ENCODE measurements at places on chromosomes 3 and 15.
A peak's percentile ranks its signal among the peaks of the same experiment; 100 is the strongest.

DNA sequence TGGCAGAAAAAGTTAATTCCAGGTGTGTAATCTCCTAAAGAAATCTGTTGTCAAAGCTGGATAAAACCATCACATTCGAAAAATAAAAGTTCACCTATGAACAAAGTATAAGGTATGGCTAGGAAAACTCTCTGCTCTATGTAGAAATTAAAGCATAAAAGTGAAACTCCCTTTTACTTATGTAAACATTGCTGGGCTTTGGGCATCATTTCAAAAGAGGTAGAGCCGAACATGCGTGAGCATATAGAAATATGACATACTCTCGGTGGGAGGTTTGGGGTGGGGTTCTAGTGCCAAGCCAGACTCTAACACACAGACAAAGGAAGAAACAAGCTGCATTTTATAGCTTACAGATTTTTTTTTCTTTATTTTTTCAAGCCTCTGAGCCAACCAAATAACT, 306.8 kb upstream of the ATP11B start:
- H3K36me3 ChIP-seq = peaks cover 2% of the 10 kb centered on the region
- H3K4me3 ChIP-seq = no peak overlapping the region
- no peaks in the 10 kb centered on the region for H3K27me3 ChIP-seq
- DNase-seq = no peak
- no peaks in the 10 kb centered on the region for H3K4me1 ChIP-seq
- H3K27ac ChIP-seq = no peak overlapping the region

DNA sequence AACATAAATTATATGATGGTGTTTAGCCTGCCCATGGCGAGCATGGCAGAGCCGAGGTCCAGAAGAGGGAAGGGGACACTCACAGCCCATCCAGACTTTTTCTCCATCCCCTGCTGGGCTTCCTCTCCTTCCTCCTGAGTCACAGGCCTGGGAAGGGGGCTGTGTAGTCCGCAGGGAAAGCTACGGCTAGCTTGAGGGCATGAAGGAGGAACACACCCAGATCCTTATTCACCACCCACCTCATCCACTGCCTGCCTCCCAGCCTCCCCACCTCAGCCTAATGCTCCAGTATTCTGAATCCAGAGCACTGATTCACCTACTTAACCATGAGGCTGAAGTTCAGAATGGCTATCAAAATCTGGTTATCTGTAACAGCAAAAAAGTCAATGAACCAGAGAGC, 97.8 kb downstream of the OXNAD1 start:
- peaks cover 43% of the 10 kb centered on the region for H3K4me1 ChIP-seq
- H3K4me3 ChIP-seq = no peak overlapping the region

- no peaks in the 10 kb centered on the region for H3K36me3 ChIP-seq
- no peak for DNase-seq
- no peaks in the 10 kb centered on the region for H3K4me1 ChIP-seq
- H3K27me3 ChIP-seq = no peaks in the 10 kb centered on the region
Observed at GRCh38 chr3:114144909-114145688, 33.8 kb downstream of the DRD3 start.

- DNase-seq = no peak
- H3K4me1 ChIP-seq = no peaks in the 10 kb centered on the region
- H3K27ac ChIP-seq = no peak overlapping the region
- H3K36me3 ChIP-seq = peaks cover 2% of the 10 kb centered on the region
Observed at GRCh38 chr3:2656806-2657777, 453.1 kb downstream of the IL5RA start.

- H3K36me3 ChIP-seq = peaks cover 9% of the 10 kb centered on the region
- H3K27ac ChIP-seq = peak overlapping the region; percentile 86
- no peaks in the 10 kb centered on the region for H3K27me3 ChIP-seq
- no peak overlapping the region for H3K4me3 ChIP-seq
Observed at GRCh38 chr15:58770519-58770856, 614 bp upstream of the MINDY2 start.

- H3K4me1 ChIP-seq = peaks cover 48% of the 10 kb centered on the region
- no peaks in the 10 kb centered on the region for H3K36me3 ChIP-seq
Observed at GRCh38 chr3:143840636-143841035, 7.6 kb downstream of the SLC9A9 start.

GRCh38 chr3:84742915-84743425, 215.8 kb upstream of the CADM2 start:
- H3K4me1 ChIP-seq = no peaks in the 10 kb centered on the region
- no peaks in the 10 kb centered on the region for H3K27me3 ChIP-seq
- H3K4me3 ChIP-seq = no peak overlapping the region
- no peak for DNase-seq
- H3K36me3 ChIP-seq = no peaks in the 10 kb centered on the region

DNA sequence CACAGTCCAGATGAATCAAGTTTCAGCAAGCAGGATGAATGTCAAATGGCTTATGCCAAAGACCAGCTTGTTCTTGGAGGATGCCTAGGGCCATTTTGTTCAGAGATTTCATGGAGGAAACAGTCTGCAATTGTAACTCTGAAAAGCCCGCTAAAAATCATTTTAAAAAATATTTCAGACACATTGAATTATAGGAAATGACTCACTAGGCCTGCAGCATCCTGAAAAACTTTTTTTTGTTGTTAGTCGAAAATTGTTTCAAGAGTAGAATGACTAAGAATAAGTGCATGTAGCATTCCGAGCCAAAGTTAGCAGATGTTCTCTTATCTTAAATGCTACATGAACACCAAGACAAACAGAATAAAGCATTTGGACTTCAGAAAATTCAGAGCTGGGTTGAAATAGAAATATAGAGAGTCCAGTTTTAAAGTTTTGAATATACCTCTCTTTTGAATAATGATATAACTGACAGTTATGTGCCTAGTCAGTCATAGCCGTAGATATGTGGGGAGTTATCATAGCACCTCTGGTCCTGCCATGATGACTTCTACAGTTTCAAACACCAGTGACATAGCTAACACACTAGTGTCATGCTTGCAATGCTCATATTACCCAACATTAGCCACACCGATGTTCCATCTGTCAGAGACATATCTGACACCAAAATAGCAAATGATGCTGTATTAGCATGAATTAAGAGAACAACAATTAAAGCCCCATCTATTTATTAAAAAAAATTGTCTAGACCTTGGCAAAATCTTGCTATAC, 1462.8 kb upstream of the GBE1 start:
- H3K27me3 ChIP-seq = no peaks in the 10 kb centered on the region
- no peak overlapping the region for H3K4me3 ChIP-seq
- no peak for DNase-seq
- no peak overlapping the region for H3K27ac ChIP-seq
- H3K4me1 ChIP-seq = no peaks in the 10 kb centered on the region
- H3K36me3 ChIP-seq = no peaks in the 10 kb centered on the region

- no peak overlapping the region for H3K27ac ChIP-seq
- no peak for DNase-seq
- no peaks in the 10 kb centered on the region for H3K27me3 ChIP-seq
Observed at GRCh38 chr3:121517953-121518655, 27.7 kb downstream of the POLQ start.

- no peaks in the 10 kb centered on the region for H3K36me3 ChIP-seq
- no peak for DNase-seq
- H3K27me3 ChIP-seq = peaks cover 49% of the 10 kb centered on the region
- H3K27ac ChIP-seq = no peak overlapping the region
- H3K4me3 ChIP-seq = no peak overlapping the region
Observed at GRCh38 chr15:68466876-68467275, 34.9 kb upstream of the ITGA11 start.

DNA sequence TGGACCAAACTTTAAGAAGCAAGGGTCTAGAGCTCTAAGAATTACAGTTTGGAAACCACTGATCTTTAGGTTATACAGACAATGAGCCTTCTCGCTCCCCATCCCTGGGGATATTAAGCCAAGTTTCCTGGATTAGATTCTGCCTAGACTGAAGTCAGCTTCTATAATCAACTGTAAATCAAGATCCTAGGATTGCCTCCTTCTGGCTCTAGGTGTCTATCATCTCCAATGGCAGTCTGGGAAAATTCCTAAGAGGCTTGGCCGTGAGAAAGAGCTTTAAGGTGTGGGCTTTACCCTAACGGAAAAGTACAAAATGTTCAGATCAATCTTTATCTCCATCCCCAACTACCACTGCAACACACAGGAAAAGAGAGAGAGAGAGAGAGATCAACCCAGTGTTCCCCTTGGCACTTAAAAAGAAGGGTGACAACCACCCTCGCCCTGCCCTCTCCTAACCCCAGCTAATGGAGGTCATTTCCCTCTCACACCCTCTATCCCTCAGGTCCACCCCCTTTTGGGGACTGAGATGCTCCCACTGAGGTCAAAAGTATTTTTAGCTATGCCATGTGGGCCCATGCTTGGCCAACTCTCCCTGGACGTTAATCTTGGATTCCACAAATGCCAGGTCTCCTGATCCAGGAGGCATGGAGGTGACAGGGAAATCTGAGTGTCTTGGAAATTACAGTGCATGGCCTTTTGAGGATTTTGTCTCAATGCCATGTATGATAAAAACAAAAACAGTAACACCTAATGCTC, 202.8 kb upstream of the BCL6 start:
- peaks cover 22% of the 10 kb centered on the region for H3K4me1 ChIP-seq
- DNase-seq = no peak
- no peak overlapping the region for H3K4me3 ChIP-seq
- no peaks in the 10 kb centered on the region for H3K27me3 ChIP-seq
- H3K27ac ChIP-seq = no peak overlapping the region

- no peak overlapping the region for H3K27ac ChIP-seq
- no peaks in the 10 kb centered on the region for H3K4me1 ChIP-seq
- no peaks in the 10 kb centered on the region for H3K27me3 ChIP-seq
- no peak for DNase-seq
- H3K36me3 ChIP-seq = no peaks in the 10 kb centered on the region
Observed at GRCh38 chr3:148158210-148158609, 539.5 kb upstream of the AGTR1 start.

GRCh38 chr3:24363242-24363641, 131.4 kb downstream of the THRB start:
- H3K27ac ChIP-seq = no peak overlapping the region
- no peaks in the 10 kb centered on the region for H3K4me1 ChIP-seq
- H3K4me3 ChIP-seq = no peak overlapping the region
- no peak for DNase-seq
- H3K36me3 ChIP-seq = no peaks in the 10 kb centered on the region

DNA sequence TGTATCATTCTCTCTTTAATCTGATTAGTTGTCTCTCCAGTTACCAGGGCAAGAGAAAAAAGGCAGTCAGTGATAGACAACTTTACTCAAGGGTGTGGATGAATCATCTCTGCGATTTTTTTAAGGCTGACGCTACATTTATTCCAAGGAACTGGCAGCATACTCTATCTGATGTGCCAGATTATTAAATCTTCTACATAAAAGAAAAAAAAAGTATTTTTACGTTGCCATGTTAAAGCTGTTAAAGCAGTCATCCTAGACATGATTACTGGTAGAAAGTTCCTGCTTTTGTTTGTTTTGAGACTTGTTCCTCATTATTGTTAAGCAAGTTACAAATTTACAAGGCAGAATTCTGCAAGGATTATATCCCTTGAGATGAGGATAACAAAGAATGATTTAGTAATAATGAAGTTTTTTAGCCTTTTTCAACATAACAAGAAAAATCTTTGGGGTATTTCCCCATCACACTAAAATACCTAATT, 121.7 kb downstream of the CBLB start:
- peak overlapping the region; percentile 63 for H3K4me3 ChIP-seq
- peaks cover 34% of the 10 kb centered on the region for H3K4me1 ChIP-seq
- peaks cover 23% of the 10 kb centered on the region for H3K36me3 ChIP-seq
- no peaks in the 10 kb centered on the region for H3K27me3 ChIP-seq
- peak overlapping the region; percentile 90 for H3K27ac ChIP-seq

DNA sequence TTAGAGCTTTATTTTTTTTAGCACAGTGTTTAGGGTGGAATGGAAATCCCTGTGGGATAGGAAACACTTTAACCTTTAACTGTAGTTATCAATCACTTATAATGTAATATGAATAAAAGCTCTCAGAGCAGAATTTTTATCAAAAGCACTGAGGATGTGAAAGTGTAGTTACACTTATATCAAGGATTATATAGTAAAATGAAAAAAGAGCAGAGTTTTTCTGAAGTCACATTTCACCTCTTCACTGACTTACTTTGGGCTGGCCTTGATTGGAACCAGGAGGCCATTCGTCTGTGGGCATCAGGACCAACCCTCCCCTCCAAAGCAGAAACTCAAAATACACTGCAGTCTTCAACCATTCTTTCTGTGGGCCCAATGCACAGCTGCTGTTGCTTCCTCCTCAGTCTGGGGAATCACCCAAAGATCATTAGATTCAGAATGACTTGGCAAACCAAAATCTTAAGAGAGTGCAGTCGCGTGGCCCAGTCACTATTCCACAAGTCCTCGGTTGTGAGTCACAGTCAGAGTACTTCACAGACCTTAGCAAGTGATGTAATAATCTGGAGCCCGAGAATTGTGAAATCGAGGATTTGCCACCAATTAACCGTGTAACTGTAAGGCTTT, 132.6 kb upstream of the COL8A1 start:
- H3K36me3 ChIP-seq = no peaks in the 10 kb centered on the region
- no peak overlapping the region for H3K27ac ChIP-seq
- no peaks in the 10 kb centered on the region for H3K27me3 ChIP-seq
- no peak for DNase-seq
- H3K4me3 ChIP-seq = no peak overlapping the region

- DNase-seq = no peak
- peak overlapping the region; percentile 70 for H3K4me3 ChIP-seq
- H3K36me3 ChIP-seq = peaks cover 28% of the 10 kb centered on the region
Observed at GRCh38 chr3:30631243-30631904, 25.0 kb downstream of the TGFBR2 start.

DNA sequence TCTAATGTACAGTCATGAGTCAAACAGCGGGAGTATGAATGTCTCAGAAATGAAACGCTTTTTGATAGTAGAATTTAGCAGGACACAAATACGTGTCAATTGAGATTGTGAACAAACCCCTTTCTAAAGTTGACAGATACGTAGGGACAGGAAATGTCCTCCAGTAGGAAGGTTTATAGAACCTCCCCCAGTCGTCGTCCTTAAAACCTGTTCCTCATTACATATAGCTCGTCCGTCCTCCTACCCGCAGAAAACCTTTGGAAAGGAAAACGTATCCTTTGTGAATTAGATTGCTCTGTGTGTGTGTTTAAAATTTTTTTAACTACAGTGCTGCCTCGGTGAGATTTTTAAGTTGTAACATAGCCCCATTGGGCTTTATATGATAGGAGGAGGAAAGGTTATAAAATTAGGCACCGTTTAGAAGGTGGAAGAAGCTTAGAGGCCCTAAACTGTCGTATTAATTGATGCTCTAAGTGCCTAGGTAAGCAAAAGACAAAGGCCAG, 4.1 kb downstream of the UBE2E1 start:
- no peaks in the 10 kb centered on the region for H3K27me3 ChIP-seq
- H3K4me3 ChIP-seq = peak overlapping the region; percentile 99
- H3K27ac ChIP-seq = peak overlapping the region; percentile 94

Data from central memory CD8-positive, alpha-beta T cell (primary cell).